Fibroblast of lung (primary cell): ENCODE measurements at places on chromosomes 2 and 18. TPM values are rescaled to one million over a fixed set of nuclear protein-coding genes. Genes with fewer than 3 reads are reported as not detected.

Gene SRD5A2
- not detected in 2 replicates for total RNA-seq

Gene WDCP
- total RNA-seq: 9.5 and 10.4 TPM in 2 replicates

Gene GALNT14
- total RNA-seq: under 0.01 and 0.83 TPM in 2 replicates

Gene MBOAT2
- total RNA-seq: 36.0 and 46.4 TPM in 2 replicates

Gene ANO7
- total RNA-seq: 0.26 and 0.50 TPM in 2 replicates

Gene HOXD10
- not detected in 2 replicates for total RNA-seq

Gene KCNF1
- 0.51 and 2.6 TPM in 2 replicates for total RNA-seq

Gene PRKAG3
- total RNA-seq: 0.26 and 0.33 TPM in 2 replicates

Gene BOLL
- total RNA-seq: not detected in 2 replicates

Gene SLC5A7
- total RNA-seq: not detected in 2 replicates

Gene ZBTB7C
- total RNA-seq: 0.33 and 0.51 TPM in 2 replicates
